ENCODE measurements at places on chromosomes 5 and 9.

DNA sequence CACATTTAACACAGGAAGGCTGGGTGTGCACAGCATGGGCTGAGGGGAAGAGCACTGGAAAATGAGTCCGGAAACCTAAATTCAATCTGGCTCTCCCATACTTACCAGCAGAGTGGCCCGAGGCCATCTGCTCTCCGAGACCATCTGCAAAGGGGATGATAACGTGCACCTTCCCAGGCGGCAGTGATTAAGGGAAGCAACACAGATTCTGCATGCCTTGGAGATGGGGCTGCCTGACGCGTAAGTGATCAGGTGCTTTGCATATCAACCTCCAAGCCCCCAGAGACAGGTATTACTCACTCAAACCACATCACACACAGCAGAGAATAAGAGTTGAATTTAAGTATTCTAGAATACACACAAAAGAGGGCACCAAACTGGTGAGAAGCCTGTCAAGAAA lies 9.1 kb downstream of the EPB41L4B start:
- DNase-seq, result no peak

DNA sequence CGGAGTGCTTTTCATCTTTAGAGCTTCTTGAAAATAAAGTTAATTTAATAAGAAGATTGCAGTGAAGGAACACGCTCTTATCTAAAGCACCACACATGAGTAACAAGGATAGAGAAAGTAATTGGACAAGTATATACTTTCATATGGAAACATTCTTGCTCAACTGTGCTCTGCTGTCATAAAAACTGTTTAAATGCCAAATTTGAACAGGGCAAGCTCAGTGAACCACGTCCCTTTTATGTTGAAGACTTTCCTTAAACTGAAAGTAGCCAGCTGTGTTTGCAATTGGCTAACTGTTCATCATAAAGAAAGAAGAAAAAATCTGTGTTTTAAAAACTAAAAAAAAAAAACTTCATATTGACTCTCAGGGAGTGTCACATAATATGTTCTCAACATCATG lies 1610.7 kb upstream of the C9orf72 start:
- no peak for DNase-seq

DNA sequence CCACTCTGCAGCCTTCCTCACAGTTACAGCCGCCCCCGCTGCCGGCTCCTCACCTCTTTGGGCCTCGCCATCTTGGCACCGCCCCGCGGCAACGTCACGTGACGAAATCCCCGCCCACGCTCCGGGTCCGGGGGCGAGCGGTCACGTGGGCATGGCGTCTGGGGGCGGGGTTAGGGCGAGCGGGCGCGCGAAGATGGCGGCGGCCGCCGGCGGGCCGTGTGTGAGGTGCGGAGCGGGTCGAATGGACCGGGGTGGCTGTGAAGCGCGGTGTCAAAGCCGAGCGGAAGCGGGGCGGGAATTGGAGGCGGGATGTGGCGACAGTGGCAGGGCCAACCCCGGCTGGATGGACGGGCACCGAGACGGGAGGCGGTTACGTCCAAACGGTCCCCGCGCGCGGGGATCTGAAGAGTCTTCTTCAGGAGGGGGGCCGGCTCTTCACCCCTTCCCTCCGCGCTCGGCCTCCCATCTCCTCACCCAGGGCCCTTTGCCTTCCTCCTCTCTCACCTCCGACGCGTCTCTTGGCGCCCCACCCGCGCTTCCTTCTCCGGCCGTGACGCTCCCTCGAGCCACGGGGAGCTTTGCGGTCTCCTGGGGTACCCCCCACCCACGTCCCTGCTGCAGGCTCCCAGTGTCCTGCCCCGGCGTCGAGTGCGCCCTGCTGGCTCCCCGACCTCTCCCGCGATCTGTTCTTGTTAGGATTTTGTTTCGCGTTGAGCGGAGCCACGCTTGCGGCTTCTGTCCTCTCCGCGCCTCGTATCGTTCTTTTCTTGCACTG lies at the start of the genes DOLK and NUP188:
TSS of gene DOLK (minus strand) at position 77 of the 775 bp plus-strand sequence. CDS start 300 bp downstream, outside the sequence.
TSS of gene NUP188 (plus strand) at position 173 of the 775 bp plus-strand sequence. CDS start at position 194, 21 bp downstream.
- DNase-seq, result peak; percentile 97

DNA sequence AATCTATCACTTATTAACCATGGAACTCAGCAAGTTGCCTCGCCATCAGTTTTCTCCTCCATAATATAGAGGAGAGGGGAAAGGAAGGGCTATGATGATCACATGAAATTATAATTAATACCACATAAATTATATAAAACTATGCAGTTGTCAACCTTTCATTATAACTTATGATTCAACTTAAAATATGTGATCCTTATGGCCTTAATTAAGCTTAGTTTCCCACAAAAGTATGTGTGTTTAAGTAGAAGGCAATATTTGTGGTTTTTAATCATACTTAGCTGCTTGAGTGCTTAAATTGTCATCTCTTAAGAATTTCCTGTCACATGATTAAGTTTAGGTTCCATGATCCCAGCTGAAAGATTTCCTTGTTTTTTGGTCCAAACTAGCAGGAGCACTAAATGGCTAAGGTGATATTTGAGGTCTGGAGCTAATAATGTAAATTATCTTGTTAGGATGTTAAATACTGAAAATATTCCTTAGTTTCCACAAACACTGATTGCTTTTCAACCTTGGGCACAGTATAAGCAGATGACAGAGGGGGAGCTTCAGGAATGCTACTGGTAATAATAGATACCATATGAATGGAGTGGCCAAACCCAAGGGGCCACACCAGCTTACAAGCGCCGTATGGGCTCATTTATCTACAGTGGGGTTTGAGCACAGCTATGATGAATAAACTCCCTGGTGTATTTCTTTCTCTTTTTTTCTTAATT lies 26.4 kb upstream of the F2R start:
- DNase-seq, result no peak

DNA sequence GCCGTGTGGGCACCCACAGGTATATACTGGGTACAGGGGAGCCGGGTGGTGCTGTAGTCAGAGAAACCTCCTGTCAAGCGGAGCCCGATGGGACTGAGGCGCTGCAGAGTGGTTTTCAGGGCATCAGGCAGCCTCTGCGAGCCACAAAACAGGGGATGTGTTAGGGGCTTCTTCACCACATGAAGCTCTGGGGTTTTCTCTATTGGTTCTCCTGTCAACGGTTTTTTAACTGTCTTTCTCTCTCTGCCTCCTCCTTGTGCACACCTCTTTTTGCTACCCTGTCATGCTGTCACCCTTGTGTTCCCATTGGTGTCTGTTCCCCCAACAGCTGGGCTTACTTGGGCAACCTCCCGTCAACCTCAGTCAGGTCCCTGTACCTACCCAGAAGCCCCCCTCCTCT lies 19.9 kb downstream of the RALGPS1 start:
- DNase-seq, result no peak

DNA sequence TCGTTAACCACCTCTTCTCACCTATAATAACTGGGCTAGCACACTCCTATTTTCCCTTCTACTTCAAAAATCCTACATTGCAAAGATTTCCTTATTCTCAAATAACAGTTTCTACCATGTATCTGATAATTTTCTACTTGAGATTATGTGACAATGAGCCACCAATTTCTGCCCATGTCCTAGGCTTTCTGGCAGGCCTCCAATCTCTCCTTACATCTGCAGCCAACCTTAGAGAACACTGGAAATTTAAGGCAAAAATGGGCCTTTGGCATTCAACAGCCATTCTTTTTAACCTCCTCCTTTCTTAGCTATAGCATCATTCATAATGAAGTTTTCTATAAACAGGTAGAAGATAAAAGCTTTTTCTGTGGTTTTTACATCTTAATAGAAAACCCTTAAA lies 225.1 kb downstream of the ARRDC3 start:
- no peak for DNase-seq

GRCh38 chr5:21254161-21254560 lies 1266.2 kb upstream of the CDH18 start:
- no peak for DNase-seq

DNA sequence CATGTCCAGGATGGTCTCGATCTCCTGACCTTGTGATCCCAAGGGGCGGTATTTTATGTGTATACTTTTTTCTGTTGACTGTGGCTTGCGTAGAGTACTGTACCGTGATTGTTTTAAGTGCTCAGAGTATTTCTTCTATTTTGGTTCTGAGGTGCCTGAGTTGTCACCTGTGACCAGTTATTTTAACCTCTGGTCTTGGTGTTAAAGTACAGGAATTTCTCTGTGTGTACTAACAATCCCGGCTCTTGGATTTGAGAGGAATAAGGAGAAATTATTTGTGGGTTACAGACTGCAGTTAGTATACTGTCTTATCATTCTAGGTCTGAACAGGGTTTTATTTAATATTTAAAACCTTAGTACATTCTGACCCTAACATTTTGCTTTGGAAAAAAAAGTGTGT lies 2.0 kb downstream of the ANKHD1 start:
- DNase-seq, result no peak

- DNase-seq, result no peak
Measured at GRCh38 chr9:117097761-117098160, 317.1 kb downstream of the ASTN2 start.

- DNase-seq, result no peak
Measured at GRCh38 chr9:21030389-21031035, 928 bp downstream of the HACD4 start.

Data from hematopoietic multipotent progenitor cell treated with erythropoietin and hydrocortisone succinate and interleukin-3 and kit ligand, for 17 days (in vitro differentiated cells).